ENCODE measurements at places on chromosomes 2 and 18.

GRCh38 chr2:124163840-124164239, 138.8 kb downstream of the CNTNAP5 start:
- H3K27ac ChIP-seq, result no peak overlapping the region
- no peak overlapping the region for H3K4me3 ChIP-seq
- H3K36me3 ChIP-seq, result no peaks in the 10 kb centered on the region
- DNase-seq, result no peak
- no peaks in the 10 kb centered on the region for H3K4me1 ChIP-seq

- H3K27ac ChIP-seq, result no peak overlapping the region
- no peak for DNase-seq
- H3K4me3 ChIP-seq, result no peak overlapping the region
- no peaks in the 10 kb centered on the region for H3K27me3 ChIP-seq
Measured at GRCh38 chr2:54298514-54298913, 42.5 kb upstream of the TSPYL6 start.

- no peaks in the 10 kb centered on the region for H3K36me3 ChIP-seq
- DNase-seq, result no peak
- H3K4me1 ChIP-seq, result no peaks in the 10 kb centered on the region
- H3K4me3 ChIP-seq, result no peak overlapping the region
- no peaks in the 10 kb centered on the region for H3K27me3 ChIP-seq
Measured at GRCh38 chr18:43587538-43588153, 310.4 kb upstream of the SYT4 start.

DNA sequence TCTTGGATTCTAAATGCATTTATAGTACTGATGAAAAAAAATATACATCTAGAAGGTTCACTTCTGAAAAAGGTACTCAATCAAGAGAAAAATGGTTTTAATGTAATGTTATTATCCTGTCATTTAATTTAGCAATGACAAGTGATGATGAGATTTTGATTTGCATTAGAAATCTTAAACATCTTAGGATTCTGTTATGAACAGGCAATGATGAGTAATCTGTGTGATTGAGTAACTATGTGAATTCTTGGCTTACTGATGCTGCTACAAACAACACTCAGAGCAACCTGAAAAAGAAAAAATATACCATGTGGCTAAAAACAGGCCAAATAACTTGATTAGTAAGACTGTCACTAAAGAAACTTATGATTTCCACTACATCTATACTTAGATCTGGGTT, 30.1 kb downstream of the RBKS start:
- no peak for DNase-seq
- H3K27me3 ChIP-seq, result no peaks in the 10 kb centered on the region

DNA sequence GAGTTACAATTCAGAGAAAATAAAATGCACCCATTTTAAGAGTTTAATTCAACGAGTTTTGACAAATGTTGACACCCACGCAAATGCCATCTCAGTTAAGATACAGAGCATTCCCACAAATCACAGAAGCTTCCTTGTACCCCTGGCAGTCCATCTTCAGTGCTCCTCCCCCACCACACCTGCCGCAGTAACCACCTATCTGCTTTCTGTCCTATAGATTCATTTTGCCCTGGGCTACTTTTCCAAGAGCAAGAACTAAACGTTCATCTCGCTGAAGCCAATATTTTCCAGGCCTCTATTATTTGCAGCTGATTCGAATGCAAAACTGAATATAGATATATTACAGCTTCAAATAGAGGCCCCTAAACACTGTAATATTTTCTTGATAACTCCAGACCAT, 13.4 kb upstream of the HPCAL1 start:
- no peaks in the 10 kb centered on the region for H3K27me3 ChIP-seq
- no peaks in the 10 kb centered on the region for H3K36me3 ChIP-seq
- DNase-seq, result no peak
- H3K27ac ChIP-seq, result no peak overlapping the region
- no peak overlapping the region for H3K4me3 ChIP-seq

GRCh38 chr18:33928231-33928630, 296.5 kb downstream of the NOL4 start:
- no peaks in the 10 kb centered on the region for H3K36me3 ChIP-seq
- no peak for DNase-seq
- H3K4me3 ChIP-seq, result no peak overlapping the region
- H3K27ac ChIP-seq, result no peak overlapping the region
- no peaks in the 10 kb centered on the region for H3K4me1 ChIP-seq

GRCh38 chr2:2649109-2650072, 318.3 kb upstream of the MYT1L start:
- no peaks in the 10 kb centered on the region for H3K36me3 ChIP-seq
- no peak for DNase-seq
- no peak overlapping the region for H3K27ac ChIP-seq
- no peak overlapping the region for H3K4me3 ChIP-seq
- no peaks in the 10 kb centered on the region for H3K27me3 ChIP-seq
